ENCODE measurements at places on chromosomes 2 and 18. TPM values are rescaled to one million over a fixed set of nuclear protein-coding genes. Genes with fewer than 3 reads are reported as not detected.
A peak's percentile ranks its signal among the peaks of the same experiment; 100 is the strongest.

GRCh38 chr2:68032702-68033101, 30.1 kb downstream of the C1D start:
- DNase-seq = no peak

GRCh38 chr2:1816414-1816911, 72.1 kb upstream of the PXDN start:
- DNase-seq = peak; percentile 72

DNA sequence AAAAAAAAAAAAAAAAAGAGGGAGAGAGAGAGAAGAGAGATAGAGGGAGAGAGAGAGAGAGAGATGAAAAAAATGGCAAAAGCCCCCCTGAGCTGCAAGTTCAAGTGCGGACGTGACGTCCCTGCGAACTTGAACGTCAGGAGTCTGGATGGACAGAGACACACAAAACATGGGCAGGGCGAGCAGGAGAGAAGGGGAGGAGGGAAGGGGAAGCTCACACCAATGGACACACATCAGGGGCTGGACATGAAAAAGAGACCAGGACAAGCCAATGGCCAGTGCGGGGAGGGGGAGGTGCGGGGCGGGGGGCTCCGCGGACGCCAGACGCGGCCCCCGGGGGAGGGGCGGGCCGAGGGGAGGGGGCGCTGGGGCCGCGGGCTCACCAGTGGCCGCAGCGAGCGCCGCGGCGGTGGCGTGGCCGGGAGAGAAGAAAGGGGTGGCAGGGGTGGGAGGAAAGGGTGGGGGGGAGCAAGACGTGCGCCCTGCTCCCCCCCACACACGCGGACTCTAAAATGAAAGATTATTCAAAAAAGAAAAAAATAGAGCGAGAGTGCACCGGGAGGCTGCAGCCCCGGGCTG, at the start of gene BCL11A:
TSS of gene BCL11A (minus strand) at position 160 of the 579 bp plus-strand sequence. CDS start 384 bp downstream, outside the sequence.
- DNase-seq = peak; percentile 95

- no peak for DNase-seq
These were observed 22.7 kb upstream of the ATP9B start for GRCh38 chr18:79046522-79046921.

- DNase-seq = no peak
These were observed 237.4 kb upstream of the HS6ST1 start for GRCh38 chr2:128556089-128556488.

DNA sequence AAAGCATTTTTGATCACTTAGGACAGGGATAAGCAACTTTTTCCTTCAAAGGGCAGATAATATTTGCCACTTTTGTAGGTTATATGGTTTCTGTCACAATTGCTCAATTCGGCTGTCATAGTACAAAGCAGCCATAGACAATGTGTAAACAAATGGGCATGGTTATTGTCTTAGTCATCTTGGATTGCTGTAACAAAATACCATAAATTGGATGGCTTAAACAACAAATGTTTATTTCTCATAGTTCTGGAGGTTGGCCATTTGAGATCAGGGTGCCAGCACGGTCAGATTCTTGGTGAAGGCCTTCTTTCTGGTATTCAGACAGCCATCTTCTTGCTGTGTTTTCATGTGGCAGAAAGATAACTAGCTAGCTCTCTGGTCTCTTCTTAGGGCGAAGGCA, 91.2 kb downstream of the TAF4B start:
- DNase-seq = no peak

DNA sequence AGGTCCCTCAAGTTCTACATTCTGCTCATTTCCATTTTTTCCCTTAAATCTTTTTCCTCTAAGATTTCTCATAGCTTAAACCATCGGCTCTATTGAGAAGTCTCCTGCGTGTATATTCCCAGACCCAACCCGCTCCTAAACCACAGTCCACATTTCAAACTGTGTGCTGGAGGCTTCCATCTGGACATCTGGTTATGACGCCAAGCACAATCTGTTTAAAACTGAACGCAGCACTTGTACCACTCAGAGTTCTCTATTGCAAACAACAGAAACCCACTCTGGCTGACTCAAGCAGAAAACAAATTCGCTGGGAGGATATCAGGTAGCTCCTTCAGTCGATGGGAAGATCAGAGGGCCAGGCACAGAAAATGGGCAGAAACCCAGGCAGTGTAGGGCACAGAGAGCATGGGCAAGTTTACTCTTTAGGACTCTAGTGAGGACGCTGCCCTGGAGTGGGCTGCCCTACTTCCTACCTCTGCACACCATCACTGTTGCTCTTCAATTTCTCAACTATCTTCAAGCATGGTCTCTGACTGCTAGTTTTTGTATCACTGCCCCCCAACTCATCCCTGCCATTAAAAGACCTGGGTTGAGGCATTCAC, 5.6 kb upstream of the EML4 start:
- peak; percentile 12 for DNase-seq

GRCh38 chr18:50632895-50633515, 73.1 kb downstream of the MAPK4 start:
- DNase-seq = no peak

GRCh38 chr18:777021-777420, 35.0 kb downstream of the YES1 start:
- DNase-seq = no peak

GRCh38 chr2:54667726-54668650, 55.5 kb upstream of the EML6 start:
- DNase-seq = no peak

PROM2 gene
- total RNA-seq = 12.6 TPM

TTL gene
- 26.4 TPM for total RNA-seq

BCS1L gene
- total RNA-seq = 26.2 TPM

C18orf54 gene
- 9.5 TPM for total RNA-seq

THSD7B gene
- total RNA-seq = 9.8 TPM

SP140 gene
- total RNA-seq = 1.7 TPM

PTH2R gene
- total RNA-seq = 0.31 TPM

Measured in tongue (tissue), 3 donors.